ENCODE measurements at places on chromosomes 2 and 18. TPM values are rescaled to one million over a fixed set of nuclear protein-coding genes. Genes with fewer than 3 reads are reported as not detected.
A peak's percentile ranks its signal among the peaks of the same experiment; 100 is the strongest.

GRCh38 chr2:99445065-99445464 lies 44.8 kb downstream of the REV1 start:
- no peak for DNase-seq

GRCh38 chr2:113117541-113118262 lies 9.7 kb upstream of the IL1RN start:
- DNase-seq, result no peak

DNA sequence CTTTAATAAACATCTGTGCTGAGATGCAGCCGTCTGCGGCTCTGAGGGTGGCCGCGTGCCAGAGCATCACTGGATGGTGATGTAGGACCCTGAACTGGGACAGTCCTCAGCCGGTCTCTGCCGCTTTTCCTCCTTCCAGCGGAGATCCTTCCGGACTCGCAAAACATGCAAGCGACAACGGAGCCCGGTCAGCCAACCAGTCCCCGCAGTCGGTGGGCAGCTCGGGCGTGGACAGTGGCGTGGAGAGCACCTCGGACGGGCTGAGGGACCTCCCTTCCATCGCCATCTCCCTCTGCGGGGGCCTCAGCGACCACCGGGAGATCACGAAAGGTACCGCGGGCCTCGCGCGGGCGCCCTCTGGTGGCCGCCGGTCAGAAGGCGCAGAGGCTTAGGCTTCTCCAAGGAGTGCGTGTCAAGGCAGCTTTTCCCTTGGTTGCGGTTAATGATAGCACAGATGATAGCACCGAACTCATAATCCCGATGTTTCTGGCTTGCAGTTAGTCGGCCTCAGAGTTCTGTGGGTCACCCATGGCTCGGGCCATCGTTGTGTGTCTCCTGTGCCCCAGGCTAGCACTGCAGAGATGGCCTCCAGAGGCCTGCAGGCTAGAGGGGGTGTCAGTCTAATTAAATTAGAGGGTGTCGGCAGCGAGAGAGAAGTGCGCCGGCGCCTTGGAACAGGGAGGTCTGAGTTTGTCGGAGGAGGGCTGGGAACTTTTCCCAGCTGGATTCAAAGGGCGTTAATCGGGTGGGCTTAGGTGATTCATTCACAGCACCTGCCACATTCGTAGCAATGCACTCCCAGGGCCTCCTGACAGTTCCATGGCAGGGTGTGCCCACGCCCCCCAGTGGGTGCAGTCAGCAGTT lies 38.5 kb downstream of the LPIN1 start:
- DNase-seq, result peak; percentile 44

DNA sequence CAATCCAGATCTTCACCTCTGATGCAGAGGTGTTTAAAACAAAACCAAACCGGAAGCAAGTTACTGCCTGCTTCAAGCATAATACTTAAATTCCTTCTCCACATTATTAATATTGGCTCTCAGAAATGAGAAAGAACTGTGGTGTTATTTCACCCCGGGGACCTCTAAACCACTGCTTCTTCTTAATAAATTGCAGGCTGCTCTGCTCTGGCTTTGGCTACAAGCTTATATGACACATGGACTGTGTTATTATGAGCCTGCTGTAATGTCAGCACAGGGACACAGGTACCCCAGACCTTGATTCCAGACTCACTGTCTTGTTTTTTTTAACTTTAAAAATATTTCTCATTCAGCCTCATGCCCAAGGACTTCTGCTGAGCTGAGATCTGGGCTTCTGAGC lies 45.1 kb downstream of the ST6GAL2 start:
- DNase-seq, result no peak

The DSG4 gene
- total RNA-seq, result not detected

GRCh38 chr18:8673256-8674209 lies 31.8 kb upstream of the MTCL1 start:
- no peak for DNase-seq

The FAM98A gene
- total RNA-seq, result 36.0 TPM

DNA sequence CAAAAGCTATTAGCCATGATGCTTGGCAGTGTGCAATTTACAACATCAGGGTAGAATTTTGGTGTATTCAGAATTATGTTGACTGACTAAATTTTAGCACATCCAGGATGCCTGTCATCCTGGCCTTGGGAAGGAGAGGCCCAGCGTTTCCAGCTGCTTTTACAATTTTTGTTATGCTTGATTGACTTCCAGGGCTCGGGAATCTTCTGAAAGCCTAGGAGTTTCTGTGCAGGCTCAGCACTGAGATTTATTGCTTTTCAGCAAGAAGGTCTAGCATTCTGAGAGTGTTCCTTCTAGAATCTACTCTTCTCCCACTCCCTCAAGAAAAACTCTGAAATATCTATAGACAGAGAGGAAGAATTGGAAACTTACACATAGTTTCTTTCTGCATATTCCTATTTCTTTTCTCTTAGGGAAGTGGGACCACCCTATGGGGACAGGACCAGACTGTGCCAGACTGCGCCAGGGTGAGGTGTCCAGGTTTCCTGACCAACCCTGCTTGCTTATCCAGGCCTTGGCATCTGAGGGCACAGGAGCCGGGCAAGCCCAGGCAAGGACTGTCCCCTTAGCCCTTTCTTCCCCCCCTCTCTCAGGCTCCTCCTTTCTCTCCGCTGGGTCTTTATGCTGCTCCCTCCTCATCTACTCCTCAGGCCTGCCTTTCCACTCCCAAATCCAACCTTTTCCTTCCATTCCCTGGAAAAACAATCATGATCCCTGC lies 26.9 kb downstream of the MAIP1 start:
- no peak for DNase-seq

DNA sequence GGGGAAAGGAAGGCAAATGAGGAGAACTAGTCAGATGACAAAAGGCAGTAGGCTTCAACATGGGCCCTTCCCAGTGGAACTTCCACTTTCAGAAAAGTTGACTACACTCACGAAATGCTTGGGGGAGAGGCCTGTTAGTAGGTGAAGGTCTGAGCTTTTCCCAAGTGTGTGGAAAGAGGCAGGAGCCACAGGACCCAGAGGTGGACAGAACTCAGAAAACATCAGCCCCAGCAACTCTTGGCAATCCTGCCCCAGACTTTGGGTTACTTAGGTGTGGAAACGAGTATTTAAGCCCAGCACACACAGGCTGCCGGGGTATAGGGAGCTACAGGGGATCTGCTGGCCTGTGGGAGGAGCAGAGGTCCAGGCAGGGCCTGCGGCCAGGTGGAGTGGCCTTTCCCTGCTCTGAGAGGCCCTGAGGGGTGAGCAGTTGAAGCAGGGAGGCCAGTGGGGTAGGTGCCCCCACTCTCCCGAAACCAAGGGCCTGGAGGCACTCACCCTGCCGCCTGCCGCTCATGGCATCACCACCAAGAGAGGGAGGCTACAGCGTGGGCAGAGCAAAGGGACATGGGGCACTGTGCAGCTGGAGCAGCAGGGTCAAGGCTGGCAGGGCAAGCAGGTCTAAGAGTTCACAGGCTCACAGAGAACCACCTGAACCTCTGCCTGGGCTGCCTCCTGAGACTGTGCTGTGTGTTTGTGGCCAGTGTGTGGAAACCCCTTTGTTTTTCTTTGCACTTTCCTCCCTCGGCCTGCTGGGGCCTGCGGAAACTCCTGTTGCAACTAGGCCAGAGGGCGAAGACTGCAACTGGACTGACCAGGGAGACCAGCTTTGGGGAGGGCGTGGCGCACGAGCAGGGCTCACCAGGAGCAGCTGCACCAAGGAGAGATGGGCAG lies 130.7 kb upstream of the SERTAD2 start:
- no peak for DNase-seq

The IL1F10 gene
- not detected for total RNA-seq

The STARD6 gene
- not detected for total RNA-seq

- no peak for DNase-seq
These were observed 314.9 kb downstream of the EIPR1 start for GRCh38 chr2:3062476-3063260.

GRCh38 chr2:213422211-213422610 lies 137.9 kb downstream of the SPAG16 start:
- DNase-seq, result no peak
